ENCODE measurements at places on chromosomes 12 and 14.

DNA sequence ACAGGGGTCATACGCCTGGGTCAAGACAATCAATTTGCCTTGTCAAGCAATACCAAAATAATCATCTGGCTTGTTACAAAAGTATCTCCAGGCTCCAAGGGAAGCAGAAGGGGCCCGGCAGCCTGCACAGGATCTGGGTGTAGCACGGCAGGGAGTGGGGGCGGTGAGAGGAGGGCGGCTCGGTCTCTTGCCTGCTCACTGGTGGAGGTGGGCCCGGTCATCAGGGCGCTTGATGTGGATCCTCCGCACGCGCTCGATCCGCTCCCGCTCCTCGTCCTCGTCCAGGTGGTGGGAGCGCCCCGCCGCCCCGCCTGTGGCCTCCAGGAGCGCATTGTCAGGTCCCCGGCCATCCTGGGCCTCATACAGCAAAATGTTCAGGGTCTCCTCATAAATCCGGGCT, 25.7 kb downstream of the KCTD10 start:
- DNase-seq, result no peak

GRCh38 chr14:105864116-105864515, 337.7 kb downstream of the TMEM121 start:
- DNase-seq, result no peak

- DNase-seq, result peak; percentile 54
Measured at GRCh38 chr14:50943943-50944646, at the start of gene PYGL. TSS of gene PYGL (minus strand) at chr14:50944483. CDS start at chr14:50944403, 80 bp downstream.

DNA sequence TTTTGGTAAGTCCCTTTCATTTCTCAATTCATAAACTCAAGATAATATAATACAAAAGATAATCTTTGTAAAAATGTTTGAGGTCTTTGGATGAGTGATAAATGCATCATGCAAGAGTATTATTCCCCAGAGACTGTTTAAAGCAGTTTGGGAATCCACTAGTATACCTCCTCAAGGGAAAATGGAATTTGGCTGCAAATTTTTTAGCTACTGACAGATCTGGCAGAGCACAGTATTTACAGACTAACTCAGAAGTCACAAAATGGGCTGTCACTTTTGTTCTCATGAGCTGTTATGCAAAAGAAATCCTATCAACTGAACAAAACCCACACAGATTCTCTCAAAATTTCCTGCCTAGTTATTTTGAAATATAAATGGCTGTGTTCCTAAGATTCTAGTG, 9.9 kb downstream of the SPIC start:
- DNase-seq, result no peak

DNA sequence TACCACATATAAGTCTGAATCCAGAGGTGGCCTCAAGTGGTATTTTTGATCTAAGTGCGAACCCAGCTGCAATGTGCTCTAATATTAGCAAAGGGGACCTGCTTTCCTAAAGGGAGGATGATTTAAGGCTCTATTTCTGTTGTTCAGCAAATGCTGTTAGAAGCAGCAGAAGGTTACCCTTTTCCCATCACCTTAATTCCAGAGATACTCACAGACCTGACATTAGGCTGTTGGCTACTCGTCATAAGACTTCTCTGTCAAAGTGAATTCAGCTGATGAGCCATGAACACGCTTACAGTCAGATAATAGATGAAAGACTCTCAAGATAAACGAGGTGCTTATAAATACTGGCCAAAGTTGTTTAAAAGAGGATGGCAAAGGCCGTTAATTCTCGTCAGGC, 308.7 kb upstream of the DDHD1 start:
- no peak for DNase-seq

DNA sequence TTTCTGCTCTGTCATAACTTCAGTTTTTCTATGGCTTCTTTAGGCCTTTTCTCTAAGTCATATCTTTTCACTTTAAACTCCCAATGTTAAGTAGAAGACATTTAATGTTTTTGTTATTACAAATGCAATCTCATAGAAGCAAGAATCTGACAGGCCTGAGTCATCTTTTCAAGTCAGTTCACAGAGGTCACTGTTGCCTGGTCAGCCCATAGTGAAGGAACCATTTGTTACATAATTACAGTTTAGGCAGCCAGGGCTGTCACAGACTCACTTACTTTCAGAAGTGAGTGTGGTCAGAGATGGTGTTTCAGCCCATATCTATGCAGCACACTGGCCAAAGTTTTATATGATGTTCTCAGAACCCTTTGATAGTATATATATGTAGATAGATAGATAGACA, 46.5 kb downstream of the CCER1 start:
- peak; percentile 49 for DNase-seq
